ENCODE measurements at places on chromosomes 5 and 9. TPM values are rescaled to one million over a fixed set of nuclear protein-coding genes. Genes with fewer than 3 reads are reported as not detected.

TRMO gene
- 18.3 TPM for total RNA-seq

EQTN gene
- 1.6 TPM for total RNA-seq

LAMC3 gene
- 2.4 TPM for total RNA-seq

UBE2QL1 gene
- total RNA-seq, result 39.1 TPM

COL23A1 gene
- total RNA-seq, result 0.82 TPM

MCTP1 gene
- 48.5 TPM for total RNA-seq

FOXD4 gene
- total RNA-seq, result 1.2 TPM

FOXI1 gene
- not detected for total RNA-seq

LHX3 gene
- not detected for total RNA-seq

CCL28 gene
- total RNA-seq, result 0.41 TPM

SMAD5 gene
- 27.7 TPM for total RNA-seq

CDKN2A gene
- under 0.01 TPM for total RNA-seq

TERT gene
- total RNA-seq, result not detected

CHMP5 gene
- total RNA-seq, result 119 TPM

TMEM252 gene
- total RNA-seq, result not detected

BHMT2 gene
- total RNA-seq, result 0.41 TPM

GRM6 gene
- under 0.01 TPM for total RNA-seq
